ENCODE measurements at places on chromosomes 6 and 20.

DNA sequence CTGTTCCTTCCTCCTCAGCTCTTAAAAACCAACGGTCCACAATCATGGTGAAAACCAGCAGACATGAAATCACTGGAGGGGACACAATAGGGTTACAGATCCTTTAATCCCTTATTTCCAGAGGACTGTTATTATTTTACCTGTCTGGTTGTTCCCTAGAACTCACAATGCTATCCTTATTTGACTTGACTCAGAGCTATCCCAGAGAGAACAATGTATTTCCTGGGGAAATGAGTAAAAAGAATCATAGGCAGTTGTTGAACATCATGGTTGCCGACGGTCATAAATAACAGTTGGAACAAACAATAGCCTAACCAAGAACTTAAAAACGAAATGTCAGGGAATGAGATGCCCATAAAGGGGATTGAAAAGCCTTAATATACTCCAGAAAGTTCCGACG is 9.3 kb downstream of the OR2H1 start:
- H3K36me3 ChIP-seq: no peaks in the 10 kb centered on the region
- H3K4me3 ChIP-seq: no peak overlapping the region
- DNase-seq: no peak
- no peaks in the 10 kb centered on the region for H3K27me3 ChIP-seq
- no peaks in the 10 kb centered on the region for H3K4me1 ChIP-seq

- H3K36me3 ChIP-seq: no peaks in the 10 kb centered on the region
- peak overlapping the region; percentile 79 for H3K27ac ChIP-seq
- no peaks in the 10 kb centered on the region for H3K27me3 ChIP-seq
Measured at GRCh38 chr20:23147964-23148730, 62.0 kb upstream of the CD93 start.

- no peak for DNase-seq
- no peaks in the 10 kb centered on the region for H3K36me3 ChIP-seq
- H3K4me3 ChIP-seq: no peak overlapping the region
- no peaks in the 10 kb centered on the region for H3K27me3 ChIP-seq
Measured at GRCh38 chr6:39251406-39251805, 22.1 kb upstream of the KCNK5 start.

DNA sequence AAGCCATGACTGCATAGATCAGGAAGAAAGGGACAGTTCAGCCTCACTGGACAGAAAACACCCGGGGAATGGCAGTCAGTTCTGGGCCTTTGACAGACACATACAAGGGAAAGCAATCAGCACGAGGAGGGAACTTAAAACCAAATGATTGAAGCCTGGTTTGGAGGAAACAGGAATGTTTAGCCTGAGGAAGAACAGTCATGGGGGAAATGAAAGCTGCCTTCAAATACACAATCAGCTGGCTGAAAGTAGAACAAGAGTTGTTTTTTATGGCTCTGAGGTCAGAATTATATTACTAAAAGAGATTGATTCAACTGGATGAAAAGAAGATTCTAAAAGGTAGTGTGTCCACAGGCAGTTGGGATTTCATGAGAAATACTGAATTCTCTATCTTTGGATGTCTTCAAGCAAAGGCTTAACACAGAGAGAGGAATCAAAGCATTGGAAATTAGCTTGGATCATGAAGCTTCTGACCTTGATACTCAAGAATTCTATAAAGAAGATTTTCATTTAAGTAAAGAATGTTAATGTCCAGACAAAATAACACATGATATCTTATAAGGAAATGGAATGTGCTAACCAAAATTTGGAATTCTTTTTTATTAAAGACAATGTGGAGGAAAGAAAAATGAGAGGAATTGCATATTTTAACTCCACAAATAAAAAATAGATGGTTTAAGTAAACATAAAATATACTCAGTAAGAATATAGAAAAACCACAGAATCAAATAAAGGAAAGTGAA is 216.6 kb downstream of the IBTK start:
- H3K4me3 ChIP-seq: no peak overlapping the region
- no peak overlapping the region for H3K27ac ChIP-seq
- no peaks in the 10 kb centered on the region for H3K4me1 ChIP-seq
- no peak for DNase-seq

- DNase-seq: no peak
- H3K27me3 ChIP-seq: no peaks in the 10 kb centered on the region
- H3K4me3 ChIP-seq: no peak overlapping the region
- H3K36me3 ChIP-seq: no peaks in the 10 kb centered on the region
- H3K4me1 ChIP-seq: peaks cover 22% of the 10 kb centered on the region
- no peak overlapping the region for H3K27ac ChIP-seq
Measured at GRCh38 chr20:19909725-19910124, 107.4 kb upstream of the NAA20 start.

DNA sequence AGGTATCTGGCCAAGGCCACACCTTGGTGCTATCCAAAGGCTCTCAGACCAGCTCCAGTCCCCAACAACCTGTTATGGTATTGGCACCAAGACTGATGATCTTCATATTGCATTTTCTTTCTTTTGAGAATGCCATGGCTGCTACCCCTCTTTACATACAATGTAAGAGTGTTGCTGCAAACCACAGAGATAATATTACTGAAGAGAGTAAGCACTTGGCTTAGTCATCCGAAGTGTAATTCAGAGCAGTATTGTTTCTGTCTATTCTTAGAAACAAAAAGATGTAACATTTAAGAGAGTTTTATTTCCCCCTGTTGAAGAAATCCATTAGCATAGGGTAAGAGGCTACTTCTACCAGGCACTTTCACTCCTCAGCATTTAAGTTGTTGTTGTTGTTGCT is 212.5 kb downstream of the C6orf118 start:
- no peaks in the 10 kb centered on the region for H3K27me3 ChIP-seq
- no peak overlapping the region for H3K27ac ChIP-seq
- H3K4me3 ChIP-seq: no peak overlapping the region
- DNase-seq: no peak
- H3K4me1 ChIP-seq: no peaks in the 10 kb centered on the region

- DNase-seq: no peak
- H3K4me1 ChIP-seq: no peaks in the 10 kb centered on the region
- H3K27ac ChIP-seq: no peak overlapping the region
Measured at GRCh38 chr20:24379484-24379927, 89.9 kb upstream of the SYNDIG1 start.

Measured in esophagus squamous epithelium (tissue), 5 donors.